Activated naive CD8-positive, alpha-beta T cell treated with anti-CD3 and anti-CD28 coated beads for 36 hours (primary cell): ENCODE measurements at places on chromosomes 12 and 14. TPM values are rescaled to one million over a fixed set of nuclear protein-coding genes. Genes with fewer than 3 reads are reported as not detected.

The RPGRIP1 gene
- 0.08 TPM for total RNA-seq

The LRFN5 gene
- total RNA-seq: not detected

The STYK1 gene
- 0.46 TPM for total RNA-seq

The FGF23 gene
- total RNA-seq: not detected

The C12orf54 gene
- total RNA-seq: not detected

The GPRC5A gene
- 0.27 TPM for total RNA-seq

The EXOC3L4 gene
- total RNA-seq: not detected

The NRXN3 gene
- not detected for total RNA-seq

The RHNO1 gene
- total RNA-seq: 65.7 TPM

The MANSC4 gene
- not detected for total RNA-seq

The CISTR gene
- not detected for total RNA-seq

The LRTM2 gene
- not detected for total RNA-seq

The MUCL1 gene
- not detected for total RNA-seq

The ISCU gene
- total RNA-seq: 69.5 TPM

The LALBA gene
- total RNA-seq: not detected

The TBX3 gene
- total RNA-seq: not detected

The GZMB gene
- 1,284 TPM for total RNA-seq

The SMOC1 gene
- not detected for total RNA-seq

The FAM181A gene
- total RNA-seq: not detected

The AVPR1A gene
- not detected for total RNA-seq

The CCDC196 gene
- not detected for total RNA-seq
